Upper lobe of right lung (tissue), 1 donor: ENCODE measurements at places on chromosomes 13 and 19. TPM values are rescaled to one million over a fixed set of nuclear protein-coding genes. Genes with fewer than 3 reads are reported as not detected.

CGB7 gene
- 0.43 TPM for total RNA-seq

SCGB2B2 gene
- total RNA-seq = 0.58 TPM

ALOX5AP gene
- 195 TPM for total RNA-seq

ZNF442 gene
- total RNA-seq = 5.1 TPM

TCF3 gene
- 43.2 TPM for total RNA-seq

ZNF729 gene
- not detected for total RNA-seq

RNF113B gene
- not detected for total RNA-seq

PRR12 gene
- 30.9 TPM for total RNA-seq

IGFLR1 gene
- 16.9 TPM for total RNA-seq

NLRP11 gene
- not detected for total RNA-seq

ADAMTS10 gene
- 29.4 TPM for total RNA-seq

SLC10A2 gene
- not detected for total RNA-seq

SMIM44 gene
- total RNA-seq = not detected

PAN3 gene
- 34.3 TPM for total RNA-seq

ZNF837 gene
- total RNA-seq = 1.6 TPM

BST2 gene
- total RNA-seq = 133 TPM

SCN1B gene
- total RNA-seq = 8.7 TPM

DMRTC2 gene
- not detected for total RNA-seq

CEACAM4 gene
- total RNA-seq = 4.6 TPM

ONECUT3 gene
- total RNA-seq = not detected

KLK1 gene
- total RNA-seq = 1.7 TPM

CNOT3 gene
- 39.4 TPM for total RNA-seq

CASP14 gene
- not detected for total RNA-seq

ATP4A gene
- not detected for total RNA-seq

SPRED3 gene
- total RNA-seq = 1.6 TPM

SYCN gene
- total RNA-seq = not detected

SUGP1 gene
- 40.1 TPM for total RNA-seq

FLT1 gene
- 72.4 TPM for total RNA-seq

RDH8 gene
- not detected for total RNA-seq

FPR2 gene
- total RNA-seq = 12.5 TPM

C19orf47 gene
- 16.1 TPM for total RNA-seq

IL4I1 gene
- total RNA-seq = 1.8 TPM

PABPC3 gene
- 0.12 TPM for total RNA-seq

TIMM13 gene
- 61.0 TPM for total RNA-seq

KCNK6 gene
- 13.1 TPM for total RNA-seq

EPS8L1 gene
- 35.6 TPM for total RNA-seq

WDR88 gene
- not detected for total RNA-seq

PNPLA6 gene
- total RNA-seq = 190 TPM

WIZ gene
- total RNA-seq = 30.9 TPM

MYBPC2 gene
- 0.12 TPM for total RNA-seq

KXD1 gene
- 68.3 TPM for total RNA-seq

C13orf42 gene
- total RNA-seq = not detected

ADGRL1 gene
- 26.3 TPM for total RNA-seq

WDFY2 gene
- 13.1 TPM for total RNA-seq

TNFSF9 gene
- total RNA-seq = 7.4 TPM

CD33 gene
- total RNA-seq = 20.7 TPM

IZUMO4 gene
- total RNA-seq = 6.8 TPM

SIGLEC11 gene
- total RNA-seq = 2.5 TPM

PSG2 gene
- total RNA-seq = not detected

CDC42EP5 gene
- total RNA-seq = 38.2 TPM

DAPK3 gene
- 70.7 TPM for total RNA-seq

ZNF790 gene
- 5.7 TPM for total RNA-seq

CEACAM20 gene
- 0.35 TPM for total RNA-seq

KLF2 gene
- total RNA-seq = 198 TPM
